CD4-positive, CD25-positive, alpha-beta regulatory T cell (primary cell): ENCODE measurements at places on chromosomes 5 and 9.

- DNase-seq: no peak
Measured at GRCh38 chr5:112823656-112824055, 37.4 kb upstream of the SRP19 start.

- DNase-seq: no peak
Measured at GRCh38 chr9:26677965-26678706, 214.5 kb downstream of the CAAP1 start.

DNA sequence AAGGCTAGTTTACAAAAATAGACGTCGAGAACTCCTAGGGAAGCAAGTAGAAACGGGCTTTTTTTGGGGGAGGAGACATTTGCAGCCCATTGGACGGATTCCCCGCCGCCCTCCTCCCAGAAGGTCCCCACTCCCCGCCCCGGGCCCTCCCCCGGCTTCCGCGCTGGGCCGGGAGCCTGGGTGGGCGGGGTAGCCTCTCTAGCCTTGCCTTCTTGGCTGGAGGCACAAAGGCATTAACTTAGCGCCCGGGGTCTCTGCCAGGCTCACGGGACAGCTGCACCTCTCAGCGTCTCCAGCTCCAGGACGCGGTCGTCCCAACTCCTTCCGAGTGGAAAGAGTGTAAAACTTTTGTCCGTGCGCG is at the start of gene DMRTA1:
DMRTA1 (plus strand) TSS at position 236 of the 361 bp plus-strand sequence. CDS start 242 bp downstream, outside the sequence.
- DNase-seq: no peak

GRCh38 chr9:84893419-84894128 is 224.0 kb downstream of the NTRK2 start:
- no peak for DNase-seq

DNA sequence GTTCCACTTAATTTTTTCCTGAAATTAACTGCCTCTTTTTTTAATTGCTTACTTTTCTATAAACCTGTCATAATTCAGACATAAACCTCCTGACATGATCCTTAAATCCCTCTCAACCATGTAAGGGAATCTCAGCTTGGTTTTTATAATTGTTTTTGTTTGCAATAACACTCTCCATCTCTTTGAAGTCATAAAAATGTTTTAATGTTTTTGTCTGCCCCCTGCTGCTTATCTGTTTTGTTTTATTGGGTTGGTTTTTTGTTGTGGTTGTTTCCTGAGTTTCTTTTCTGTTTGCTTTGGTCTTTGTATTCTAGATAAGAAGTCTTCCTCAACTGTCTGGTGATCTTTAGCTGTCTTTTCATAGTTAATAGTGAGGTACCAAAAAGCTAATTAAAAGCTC is 142.0 kb downstream of the CDH6 start:
- DNase-seq: no peak
